ENCODE measurements at places on chromosomes 12 and 14.

DNA sequence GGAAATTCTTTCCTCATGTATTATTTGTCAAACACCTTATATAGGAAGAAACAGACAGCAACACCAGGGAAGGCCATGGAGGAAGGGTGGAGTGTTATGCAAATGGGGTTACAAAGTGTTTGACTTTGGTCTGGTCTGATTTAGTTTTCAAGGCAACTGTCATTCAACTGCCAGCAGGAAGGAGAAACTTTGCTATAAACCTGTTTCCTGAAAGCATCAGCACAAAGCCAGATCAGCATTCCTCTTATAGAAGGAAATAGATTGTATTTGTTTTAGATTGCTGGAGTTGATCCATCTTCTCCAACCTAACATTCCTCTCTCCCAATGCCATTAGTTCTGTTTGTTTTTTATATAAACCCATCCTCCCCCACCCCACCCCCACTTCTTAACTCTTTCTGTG is 65.7 kb downstream of the STAB2 start:
- H3K27me3 ChIP-seq = no peaks in the 10 kb centered on the region
- no peak overlapping the region for H3K27ac ChIP-seq
- H3K4me3 ChIP-seq = no peak overlapping the region
- DNase-seq = no peak

- H3K27me3 ChIP-seq = peaks cover 55% of the 10 kb centered on the region
- peaks cover 17% of the 10 kb centered on the region for H3K36me3 ChIP-seq
- peak within 1 kb of the TSS; percentile 7 for H3K27ac ChIP-seq
- H3K4me3 ChIP-seq = peak within 1 kb of the TSS; percentile 78
- peak; percentile 57 for DNase-seq
- peaks cover 54% of the 10 kb centered on the region for H3K4me1 ChIP-seq
Measured at GRCh38 chr14:55129086-55129427, at the start of gene LGALS3. Gene LGALS3 (plus strand): TSS chr14:55129252. CDS start chr14:55137374, 8,122 bp downstream.

- no peaks in the 10 kb centered on the region for H3K36me3 ChIP-seq
- no peak overlapping the region for H3K4me3 ChIP-seq
- no peak overlapping the region for H3K27ac ChIP-seq
- no peak for DNase-seq
- no peaks in the 10 kb centered on the region for H3K4me1 ChIP-seq
Measured at GRCh38 chr12:5522432-5523335, 90.8 kb downstream of the NTF3 start.

- H3K4me1 ChIP-seq = no peaks in the 10 kb centered on the region
- no peak for DNase-seq
- no peaks in the 10 kb centered on the region for H3K36me3 ChIP-seq
- H3K4me3 ChIP-seq = no peak overlapping the region
- H3K27me3 ChIP-seq = peaks cover 5% of the 10 kb centered on the region
Measured at GRCh38 chr12:127310548-127310947, 956.4 kb upstream of the TMEM132C start.

DNA sequence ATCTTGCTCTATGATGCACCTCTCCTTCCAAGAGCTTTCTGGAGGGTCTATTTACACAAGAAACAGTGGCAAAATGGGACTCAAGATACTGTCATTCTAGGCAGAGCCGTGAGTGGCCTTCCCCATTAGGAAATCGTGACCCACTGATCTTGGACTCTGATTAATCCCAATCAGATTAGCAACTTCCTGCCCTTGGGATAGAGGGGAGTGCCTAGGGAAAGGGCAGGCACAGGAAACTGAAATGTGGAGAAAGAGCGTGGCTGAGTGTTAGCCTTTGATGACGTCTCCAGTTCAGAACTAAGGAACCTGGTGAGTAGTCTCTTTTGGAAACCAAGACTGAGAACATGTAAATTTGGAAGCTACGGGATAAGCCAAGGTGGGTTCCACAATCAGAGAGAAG is 76.1 kb downstream of the NUAK1 start:
- no peak overlapping the region for H3K27ac ChIP-seq
- no peaks in the 10 kb centered on the region for H3K36me3 ChIP-seq
- H3K4me1 ChIP-seq = no peaks in the 10 kb centered on the region
- no peaks in the 10 kb centered on the region for H3K27me3 ChIP-seq
- H3K4me3 ChIP-seq = no peak overlapping the region

DNA sequence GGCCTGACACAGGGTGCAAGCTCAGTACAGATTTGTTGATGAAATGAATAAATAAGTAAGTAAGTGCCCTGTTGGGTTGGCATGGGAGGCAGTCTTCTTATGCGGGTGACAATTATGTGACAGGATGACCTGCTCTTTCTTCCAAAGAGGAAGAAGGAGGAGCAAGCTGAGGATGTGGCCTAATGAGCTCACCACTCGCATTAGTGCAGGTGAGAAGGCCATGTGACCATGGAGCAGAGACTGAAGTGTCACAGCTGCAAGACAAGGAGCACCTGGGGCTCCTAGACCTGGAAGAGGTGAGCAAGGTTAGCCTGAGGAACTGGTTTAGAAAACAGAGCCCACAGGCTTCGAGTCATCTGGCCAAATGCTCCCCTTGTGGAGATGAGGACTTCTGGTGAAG is 34.9 kb downstream of the LRTM2 start:
- peaks cover 14% of the 10 kb centered on the region for H3K27me3 ChIP-seq
- H3K4me1 ChIP-seq = peaks cover 5% of the 10 kb centered on the region
- no peaks in the 10 kb centered on the region for H3K36me3 ChIP-seq
- DNase-seq = no peak
- H3K27ac ChIP-seq = no peak overlapping the region

DNA sequence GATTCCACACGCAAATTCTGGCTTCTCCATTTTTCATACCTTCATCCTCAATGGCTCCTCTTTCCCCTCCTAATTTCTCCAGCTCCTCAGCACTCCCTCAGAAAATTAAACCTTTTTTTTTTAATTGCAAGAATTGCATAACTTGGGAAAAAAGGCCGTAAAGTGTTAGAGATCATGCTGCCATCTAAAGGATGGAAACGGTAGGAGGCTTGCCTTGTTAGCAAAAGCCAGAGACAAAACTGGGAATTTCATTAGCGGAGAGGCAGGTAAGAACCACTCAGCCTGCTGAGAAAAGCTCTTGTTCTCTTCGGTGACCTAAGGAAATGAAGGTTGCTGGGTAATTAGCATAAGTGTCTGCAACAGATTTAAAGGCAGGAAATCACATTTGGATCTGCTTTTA is 204.3 kb downstream of the AEBP2 start:
- H3K4me3 ChIP-seq = no peak overlapping the region
- H3K27ac ChIP-seq = no peak overlapping the region
- DNase-seq = no peak
- no peaks in the 10 kb centered on the region for H3K27me3 ChIP-seq

GRCh38 chr12:58882826-58883225 is 37.5 kb downstream of the LRIG3 start:
- H3K27ac ChIP-seq = no peak overlapping the region
- no peaks in the 10 kb centered on the region for H3K27me3 ChIP-seq
- H3K4me3 ChIP-seq = no peak overlapping the region
- DNase-seq = no peak
- H3K36me3 ChIP-seq = no peaks in the 10 kb centered on the region
- no peaks in the 10 kb centered on the region for H3K4me1 ChIP-seq

GRCh38 chr14:75496755-75497154 is 25.5 kb upstream of the BATF start:
- DNase-seq = no peak
- no peak overlapping the region for H3K27ac ChIP-seq
- no peak overlapping the region for H3K4me3 ChIP-seq
- H3K4me1 ChIP-seq = peaks cover 10% of the 10 kb centered on the region

DNA sequence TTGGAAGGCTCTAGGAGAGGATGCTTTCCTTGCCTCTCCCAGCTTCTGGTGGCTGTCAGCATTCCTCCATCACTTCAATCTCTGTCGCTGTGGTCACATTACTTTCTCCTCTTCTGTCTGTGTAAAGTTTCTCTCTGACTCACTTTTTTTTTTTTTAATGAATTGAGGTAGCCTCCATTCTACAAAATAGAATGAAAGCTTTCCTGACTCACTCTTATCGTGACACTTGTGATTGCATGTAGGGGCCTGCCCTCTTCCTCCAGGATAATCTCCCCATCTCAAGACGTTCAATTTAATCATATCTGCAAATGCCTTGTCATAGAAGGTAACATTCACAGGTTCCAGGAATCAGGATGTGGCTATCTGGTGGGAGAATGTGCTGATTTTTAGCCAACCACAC is 153.5 kb upstream of the HMGA2 start:
- H3K36me3 ChIP-seq = no peaks in the 10 kb centered on the region
- no peaks in the 10 kb centered on the region for H3K27me3 ChIP-seq
- H3K4me3 ChIP-seq = no peak overlapping the region
- no peak overlapping the region for H3K27ac ChIP-seq
- H3K4me1 ChIP-seq = no peaks in the 10 kb centered on the region

DNA sequence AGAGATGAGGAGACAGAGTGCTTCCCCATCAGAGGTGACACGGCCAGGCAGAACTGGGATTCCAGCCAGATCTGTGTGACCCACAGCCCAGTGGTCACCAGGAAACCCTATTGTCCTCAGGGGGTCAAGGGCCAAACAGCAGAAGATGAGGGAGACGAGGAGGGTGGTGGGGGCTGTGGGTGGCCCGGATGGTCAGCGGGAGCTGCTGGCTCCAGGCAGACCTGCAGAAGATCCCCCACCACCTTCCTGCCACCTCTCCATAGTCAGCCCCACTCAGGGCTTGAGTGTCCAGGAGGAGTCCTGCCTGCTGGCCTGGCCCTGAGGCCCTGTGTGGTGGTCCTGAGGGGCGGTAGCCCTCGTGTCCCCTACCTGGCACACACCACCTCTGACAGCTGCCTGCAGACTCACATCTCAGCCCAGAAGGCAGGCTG is 136.8 kb downstream of the CALM1 start:
- no peaks in the 10 kb centered on the region for H3K4me1 ChIP-seq
- DNase-seq = no peak
- no peak overlapping the region for H3K4me3 ChIP-seq
- no peak overlapping the region for H3K27ac ChIP-seq

GRCh38 chr14:60514741-60515491 is 6.0 kb downstream of the SIX6 start:
- H3K27ac ChIP-seq = peak overlapping the region; percentile 68
- H3K4me3 ChIP-seq = no peak overlapping the region

DNA sequence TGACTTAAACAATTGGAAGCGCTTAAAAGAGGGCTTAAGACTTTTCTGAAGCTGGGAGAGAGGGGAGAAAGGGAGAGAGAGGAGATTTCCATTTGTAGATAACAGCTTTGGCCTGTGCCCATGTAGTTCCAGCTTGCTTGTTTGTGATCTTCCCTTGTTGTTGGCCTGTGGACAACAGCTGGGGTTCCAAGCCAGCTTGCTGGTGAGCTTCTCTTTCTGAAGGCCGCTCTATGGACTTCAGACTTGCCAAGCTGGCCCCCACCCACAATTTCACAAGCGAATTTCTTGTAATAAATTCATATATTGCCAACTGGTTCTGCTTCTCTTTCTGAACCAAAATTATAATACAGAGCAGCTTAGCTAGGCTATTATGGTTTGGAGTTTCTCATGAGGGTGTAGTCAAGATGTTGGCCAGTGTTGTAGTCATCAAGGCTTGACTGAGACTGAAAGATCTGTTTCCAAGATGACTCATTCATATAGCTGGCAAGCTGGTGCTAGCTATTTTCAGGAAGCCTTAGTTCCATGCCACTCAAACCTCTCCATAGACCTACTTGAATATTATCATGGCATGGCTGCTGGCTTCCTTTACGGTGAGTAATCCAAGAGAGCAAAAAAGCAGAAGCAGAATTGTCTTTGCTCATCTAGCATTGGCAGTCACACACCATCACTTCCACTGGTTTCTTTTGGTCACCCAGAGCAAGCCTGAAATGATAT is 89.4 kb downstream of the ATP23 start:
- no peak overlapping the region for H3K4me3 ChIP-seq
- DNase-seq = no peak

DNA sequence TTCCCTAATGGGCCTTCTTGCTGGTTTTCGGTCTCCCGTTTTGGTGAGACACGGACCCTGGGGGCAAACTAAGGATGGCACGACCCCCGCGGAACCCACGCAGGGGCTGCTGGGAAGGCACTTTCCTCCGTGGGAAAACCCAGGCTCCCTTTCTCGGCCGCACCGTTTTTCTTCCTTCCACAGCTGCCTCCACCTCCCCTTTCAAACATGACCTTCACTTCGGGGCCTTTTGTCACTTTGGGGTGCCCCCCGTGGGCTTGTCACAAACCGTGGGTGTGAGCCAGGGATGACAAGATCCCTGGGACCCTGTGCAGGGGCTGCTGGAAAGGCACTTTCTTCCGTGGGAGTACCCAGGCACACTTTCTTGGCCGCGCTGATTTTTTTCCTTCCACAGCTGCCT is 268.7 kb downstream of the ALG10 start:
- peaks cover 1% of the 10 kb centered on the region for H3K36me3 ChIP-seq
- no peaks in the 10 kb centered on the region for H3K27me3 ChIP-seq
- no peak overlapping the region for H3K27ac ChIP-seq
- DNase-seq = no peak
- no peaks in the 10 kb centered on the region for H3K4me1 ChIP-seq
- no peak overlapping the region for H3K4me3 ChIP-seq

DNA sequence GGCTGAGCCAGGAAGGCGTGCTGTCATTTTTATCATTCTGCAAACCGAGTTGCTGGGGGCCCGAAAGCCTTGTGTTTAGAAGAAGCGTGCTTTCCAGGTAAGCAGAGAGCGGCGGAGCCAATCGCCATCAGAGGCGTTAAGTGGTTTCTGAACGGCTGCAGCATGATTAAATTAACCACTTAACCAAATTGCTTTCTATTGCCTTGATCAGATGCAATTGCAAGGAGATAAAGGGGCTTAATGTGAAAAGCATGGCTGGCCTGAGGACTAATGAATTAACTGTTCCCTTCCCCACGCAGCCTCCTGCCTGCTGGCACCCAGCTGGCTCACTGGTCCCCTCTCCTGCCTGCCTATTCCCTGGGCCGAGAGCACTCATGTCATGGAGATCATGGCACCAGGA is 36.6 kb upstream of the CHGA start:
- no peak overlapping the region for H3K4me3 ChIP-seq
- no peaks in the 10 kb centered on the region for H3K36me3 ChIP-seq
- no peak overlapping the region for H3K27ac ChIP-seq
- peaks cover 30% of the 10 kb centered on the region for H3K27me3 ChIP-seq

DNA sequence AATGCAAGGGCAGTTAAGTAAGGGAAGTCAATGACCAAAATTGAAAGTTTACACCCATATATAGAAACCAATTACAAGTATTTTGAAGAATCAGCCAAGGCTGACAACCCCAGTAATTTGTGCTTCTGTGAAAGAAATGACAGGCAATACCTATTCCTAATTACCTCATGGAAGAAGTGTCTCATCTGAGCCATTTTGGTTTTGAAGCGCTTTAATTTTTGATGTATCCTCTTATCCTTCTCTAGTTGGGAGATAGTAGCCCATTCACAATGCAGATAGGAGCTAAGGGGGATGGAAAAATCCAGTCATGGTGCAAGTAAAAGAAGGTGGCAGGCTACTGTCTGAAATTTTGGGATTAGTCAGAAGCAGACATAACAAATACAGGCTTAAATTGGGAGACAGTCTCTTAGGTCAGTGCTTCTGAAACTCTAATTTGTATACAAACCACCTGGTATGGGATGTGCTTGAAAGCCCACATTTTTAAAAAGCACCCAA is 30.4 kb upstream of the SUPT16H start:
- no peaks in the 10 kb centered on the region for H3K27me3 ChIP-seq
- peaks cover 65% of the 10 kb centered on the region for H3K36me3 ChIP-seq
- no peak overlapping the region for H3K4me3 ChIP-seq
- no peak for DNase-seq
- H3K4me1 ChIP-seq = peaks cover 9% of the 10 kb centered on the region
- H3K27ac ChIP-seq = no peak overlapping the region

- no peak overlapping the region for H3K27ac ChIP-seq
- no peaks in the 10 kb centered on the region for H3K27me3 ChIP-seq
- no peak overlapping the region for H3K4me3 ChIP-seq
- H3K36me3 ChIP-seq = no peaks in the 10 kb centered on the region
- no peaks in the 10 kb centered on the region for H3K4me1 ChIP-seq
Measured at GRCh38 chr12:77720258-77720657, 110.4 kb upstream of the NAV3 start.
